Lung (tissue), 17 donors: ENCODE measurements at places on chromosomes 1 and 21. TPM values are rescaled to one million over a fixed set of nuclear protein-coding genes. Genes with fewer than 3 reads are reported as not detected.

The SPRR4 gene
- not detected for polyA plus RNA-seq

The PRR9 gene
- polyA plus RNA-seq: 0.22 TPM

The KCNN3 gene
- polyA plus RNA-seq: 0.47 TPM

The SYPL2 gene
- 0.81 TPM for polyA plus RNA-seq

The CYP4B1 gene
- 180 TPM for polyA plus RNA-seq

The TAL1 gene
- 6.4 TPM for polyA plus RNA-seq

The RBM15 gene
- polyA plus RNA-seq: 3.6 TPM

The PLEKHA6 gene
- polyA plus RNA-seq: 3.8 TPM

The DHCR24 gene
- polyA plus RNA-seq: 269 TPM

The CFAP141 gene
- 3.7 TPM for polyA plus RNA-seq

The FOXD2 gene
- 0.11 TPM for polyA plus RNA-seq

The GSTM4 gene
- polyA plus RNA-seq: 8.8 TPM

The SIK1 gene
- 4.3 TPM for polyA plus RNA-seq

The HES2 gene
- 0.86 TPM for polyA plus RNA-seq
